ENCODE measurements at places on chromosomes 4 and X.

GRCh38 chrX:115966920-115967319 lies 203.6 kb upstream of the AGTR2 start:
- no peak for DNase-seq

DNA sequence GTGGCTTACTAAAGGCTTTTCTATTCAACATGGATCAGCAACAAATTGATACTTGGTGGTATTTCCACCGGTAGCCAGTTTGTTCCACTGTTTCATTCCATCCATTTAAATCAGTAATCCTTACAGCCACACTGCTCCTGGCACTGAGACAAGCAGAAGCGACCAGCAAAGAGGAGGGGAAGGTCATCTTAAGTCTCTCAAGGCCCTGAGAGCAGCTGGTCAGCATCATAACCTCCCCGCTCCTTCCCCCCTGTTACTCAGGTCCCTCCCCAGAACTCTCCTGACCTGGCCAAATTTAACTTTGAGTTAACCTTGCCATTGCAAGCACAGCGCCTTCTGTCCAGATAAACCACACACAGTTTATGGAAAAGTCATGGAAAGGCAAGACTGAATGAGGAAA lies 331.3 kb upstream of the KLF3 start:
- DNase-seq: no peak

GRCh38 chr4:15902746-15903145 lies 35.8 kb downstream of the FGFBP1 start:
- no peak for DNase-seq

GRCh38 chr4:120801137-120801758 lies 121.3 kb downstream of the PRDM5 start:
- no peak for DNase-seq

- DNase-seq: no peak
These were observed 21.9 kb downstream of the PIN4 start for GRCh38 chrX:72203421-72203820.

DNA sequence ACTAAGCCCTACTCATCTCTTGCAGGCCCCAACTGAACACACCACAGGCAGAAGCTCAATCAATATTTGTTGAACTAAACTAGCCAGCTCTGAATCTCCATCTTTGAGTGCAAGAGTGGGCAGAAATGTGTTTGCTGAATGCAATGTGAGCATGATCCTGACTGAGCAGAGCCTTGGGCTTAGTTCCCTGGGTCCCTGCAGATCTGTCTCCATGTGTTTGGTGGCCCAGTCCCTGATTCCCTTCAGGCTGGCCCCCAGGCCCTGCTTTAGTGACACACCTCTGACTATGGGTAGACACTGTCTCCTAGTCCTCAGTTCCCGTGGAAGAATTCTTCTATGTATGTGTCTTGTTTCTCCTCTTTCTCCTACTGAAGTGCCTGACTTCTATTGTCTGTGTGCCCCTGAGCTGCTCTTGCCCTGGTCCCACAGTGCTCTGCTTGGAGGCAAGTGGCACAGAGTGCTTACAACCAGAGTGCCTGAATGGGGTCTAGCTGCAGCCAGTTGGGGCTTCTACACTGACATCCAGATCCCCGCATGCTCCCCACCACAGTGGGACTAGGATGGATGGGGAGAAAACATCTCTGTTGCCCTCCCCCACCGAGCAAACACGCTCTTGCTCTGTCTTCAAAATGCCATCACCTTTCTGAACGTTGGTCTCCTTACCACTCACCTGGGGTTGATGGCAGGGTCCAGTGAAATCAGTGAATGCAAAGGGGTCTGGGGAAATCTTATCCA lies 9.3 kb downstream of the PJA1 start:
- DNase-seq: no peak

GRCh38 chrX:2767631-2768455 lies 16.0 kb downstream of the XG start:
- no peak for DNase-seq

DNA sequence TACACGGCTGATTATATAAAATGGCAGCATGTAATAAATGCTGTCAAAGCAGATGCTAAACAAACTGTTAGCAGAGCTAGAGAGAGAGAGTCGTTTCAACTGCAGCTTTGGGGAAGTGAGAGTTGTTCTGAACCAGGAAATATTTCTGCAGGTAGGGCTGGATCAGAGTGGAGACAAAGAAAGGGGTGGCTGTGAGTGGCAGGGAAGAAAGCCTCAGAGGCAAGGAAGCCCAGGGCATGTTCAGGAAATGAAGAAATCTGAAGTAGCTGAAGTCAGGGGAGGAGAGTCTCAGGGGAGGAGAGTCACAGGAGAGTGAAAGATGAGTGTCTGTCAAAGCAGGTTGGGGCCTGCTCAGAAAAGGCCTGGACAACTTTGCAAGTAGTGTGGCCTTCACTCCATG lies 48.4 kb upstream of the RPS6KA3 start:
- DNase-seq: no peak

GRCh38 chr4:8917868-8918783 lies 46.5 kb upstream of the HMX1 start:
- DNase-seq: peak; percentile 75

DNA sequence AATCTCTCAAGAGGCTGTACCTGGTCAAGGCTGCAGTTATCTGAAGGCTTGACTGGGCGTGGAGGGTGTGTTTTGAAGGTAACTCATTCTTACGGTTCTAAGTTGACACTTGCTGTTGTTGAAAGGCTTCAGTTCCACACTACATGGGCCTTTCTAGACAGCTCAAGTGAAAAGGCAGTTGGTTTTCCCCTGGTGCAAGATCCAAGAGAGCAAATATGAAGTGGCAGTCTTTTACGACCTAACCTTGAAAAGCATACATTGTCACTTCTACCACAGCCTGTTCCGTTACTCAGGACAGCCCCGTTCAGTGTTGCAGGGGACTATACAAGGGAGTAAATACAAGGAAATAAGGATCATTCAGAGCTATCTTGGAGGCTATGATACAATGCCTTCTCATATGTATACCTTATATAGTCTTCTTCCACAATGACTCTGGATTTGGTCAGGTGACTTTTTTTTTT lies 46.2 kb downstream of the PDS5A start:
- DNase-seq: peak; percentile 44

- DNase-seq: no peak
These were observed 394.4 kb upstream of the ADGRL3 start for GRCh38 chr4:60805500-60806313.

DNA sequence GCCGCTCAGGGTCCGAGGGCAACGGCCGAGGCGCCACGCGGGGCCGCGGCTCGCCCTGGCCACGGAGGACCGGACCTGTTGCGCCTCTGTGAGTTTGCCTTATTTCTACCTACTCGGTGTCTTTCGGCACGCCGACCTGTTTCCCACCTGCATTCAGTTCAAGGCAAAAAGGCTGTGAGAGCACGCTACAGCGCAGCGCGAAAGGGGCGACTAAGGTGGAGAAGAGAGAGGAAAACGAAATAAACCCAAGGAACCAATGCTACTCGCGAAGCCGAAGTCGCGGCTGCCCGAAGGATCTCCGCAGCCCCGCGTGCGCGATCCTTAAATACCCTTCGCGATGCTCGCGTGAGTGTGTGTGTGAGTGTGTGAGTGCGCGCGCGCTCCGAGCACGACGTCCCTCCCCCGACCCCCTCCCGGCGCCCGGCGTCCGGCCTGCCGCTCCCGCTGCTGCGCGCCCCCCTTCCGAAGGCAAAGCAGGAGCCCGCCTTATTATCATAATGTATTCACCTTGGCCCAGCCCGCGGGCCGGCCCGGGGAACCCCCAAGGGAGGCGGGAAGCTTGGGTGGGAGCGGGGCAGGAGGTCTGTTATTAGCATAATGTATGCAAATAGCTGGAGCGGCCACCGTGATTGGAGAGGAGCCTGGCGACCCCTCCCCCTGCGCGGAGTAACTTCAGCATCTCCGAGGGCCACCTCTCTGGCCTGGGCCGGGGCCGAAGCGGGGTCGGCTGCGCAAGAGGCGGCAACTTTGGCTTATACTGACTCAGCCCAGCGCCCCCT lies at the start of gene COL25A1:
Gene COL25A1 (minus strand): TSS at position 298 of the 779 bp plus-strand sequence.
- DNase-seq: peak; percentile 48

DNA sequence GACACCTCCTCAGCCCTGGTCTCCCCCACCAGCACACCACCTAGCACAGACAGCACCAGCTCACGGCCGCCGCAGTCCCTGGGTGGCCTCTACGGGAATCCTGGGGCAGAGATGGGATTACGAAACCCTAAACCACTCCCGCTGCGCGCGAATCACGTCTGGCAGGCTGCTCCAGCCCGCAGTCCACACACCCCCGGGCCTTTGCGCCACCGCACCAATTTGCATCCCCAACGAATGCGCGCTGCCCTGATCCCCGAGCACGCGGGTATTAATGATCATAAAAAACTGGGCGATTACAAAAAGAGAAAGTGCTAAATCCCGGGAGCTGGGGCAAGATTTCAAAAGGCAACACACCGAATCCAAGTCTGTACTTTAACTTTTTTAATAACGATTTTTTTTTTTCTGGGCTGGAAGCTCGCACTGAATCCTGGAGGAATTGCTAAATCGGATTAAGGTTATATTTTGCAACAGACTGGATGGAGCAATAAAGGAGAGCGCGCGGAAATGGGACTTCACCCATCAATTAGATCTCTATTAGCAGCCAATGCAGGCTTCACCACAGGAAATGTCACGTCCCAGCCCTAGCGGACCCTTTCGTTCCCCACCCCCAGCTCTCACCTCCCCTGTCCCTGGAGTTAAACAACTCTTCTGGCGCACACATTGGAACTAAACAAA lies 69.8 kb upstream of the TMEM33 start:
- DNase-seq: no peak

DNA sequence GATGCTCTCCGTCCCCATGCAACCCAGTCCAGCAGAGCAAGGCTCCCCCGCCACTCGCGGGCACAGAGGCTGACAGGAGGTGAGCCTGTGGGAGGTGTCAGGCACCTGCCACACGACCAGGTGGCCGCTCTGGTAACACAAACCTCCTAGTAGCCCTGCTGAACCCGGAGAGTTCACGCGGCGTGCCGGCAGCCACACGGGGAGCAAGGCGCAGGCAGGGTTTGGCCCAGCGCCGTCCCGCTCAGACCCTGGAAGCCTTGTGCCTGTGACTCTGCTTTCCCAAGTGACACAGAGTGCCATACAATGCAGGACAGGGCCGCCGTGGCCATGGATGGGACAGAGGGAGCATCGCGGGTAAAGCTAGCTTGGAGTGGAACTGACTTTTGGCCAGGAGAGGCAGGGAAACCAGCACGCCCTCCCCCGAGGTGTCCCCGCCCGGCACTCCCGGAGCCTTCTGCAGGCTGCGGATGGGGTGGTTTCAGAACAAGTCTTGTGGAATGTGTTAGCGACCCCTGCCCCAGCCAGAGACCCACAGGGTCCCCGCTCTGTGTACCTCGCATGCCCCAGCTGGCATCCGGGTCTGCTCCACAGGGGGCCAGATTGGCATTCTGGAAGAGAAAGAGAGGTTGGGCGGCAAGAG lies 44.7 kb upstream of the AFAP1 start:
- DNase-seq: no peak

GRCh38 chrX:74061879-74062278 lies 242.1 kb upstream of the ZCCHC13 start:
- no peak for DNase-seq

GRCh38 chr4:108425988-108426387 lies 194.4 kb upstream of the RPL34 start:
- DNase-seq: no peak

DNA sequence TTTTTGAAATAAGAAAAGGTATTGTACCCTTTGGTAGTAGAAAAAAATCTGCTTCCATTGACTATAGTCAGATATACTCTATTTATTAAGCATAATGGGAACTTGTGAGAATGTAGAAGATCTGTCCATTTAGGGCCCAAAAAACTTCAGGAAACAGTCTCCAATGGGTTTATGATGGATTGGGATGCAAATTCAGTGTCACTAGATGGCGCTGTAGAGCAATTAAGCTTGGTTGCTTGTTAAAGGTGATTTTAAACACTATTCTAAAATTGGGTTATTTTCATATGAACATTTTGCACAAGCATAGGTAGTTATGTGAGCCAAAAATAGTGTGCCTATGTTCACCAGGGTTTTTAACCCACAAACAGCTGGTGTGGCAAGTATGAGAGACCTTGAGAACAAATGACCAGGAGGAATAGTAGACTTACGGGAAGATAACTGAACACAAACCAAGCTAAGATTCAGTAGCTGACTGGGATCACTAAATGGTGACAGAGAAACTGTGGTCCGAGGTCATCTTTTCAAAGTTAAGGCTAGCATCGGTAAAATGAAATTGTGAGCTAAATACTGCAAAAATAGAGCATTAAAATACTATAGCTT lies 80.3 kb upstream of the LSM6 start:
- peak; percentile 12 for DNase-seq

- DNase-seq: no peak
These were observed 24.7 kb upstream of the FRYL start for GRCh38 chr4:48804584-48805301.

- DNase-seq: no peak
These were observed 439.7 kb upstream of the FRG1 start for GRCh38 chr4:189500970-189501369.

GRCh38 chr4:126027601-126028000 lies 712.8 kb downstream of the FAT4 start:
- no peak for DNase-seq

GRCh38 chrX:138031715-138032114 lies 465.8 kb downstream of the ZIC3 start:
- DNase-seq: no peak

GRCh38 chr4:131638781-131639180 lies 1510.3 kb upstream of the PCDH10 start:
- no peak for DNase-seq

DNA sequence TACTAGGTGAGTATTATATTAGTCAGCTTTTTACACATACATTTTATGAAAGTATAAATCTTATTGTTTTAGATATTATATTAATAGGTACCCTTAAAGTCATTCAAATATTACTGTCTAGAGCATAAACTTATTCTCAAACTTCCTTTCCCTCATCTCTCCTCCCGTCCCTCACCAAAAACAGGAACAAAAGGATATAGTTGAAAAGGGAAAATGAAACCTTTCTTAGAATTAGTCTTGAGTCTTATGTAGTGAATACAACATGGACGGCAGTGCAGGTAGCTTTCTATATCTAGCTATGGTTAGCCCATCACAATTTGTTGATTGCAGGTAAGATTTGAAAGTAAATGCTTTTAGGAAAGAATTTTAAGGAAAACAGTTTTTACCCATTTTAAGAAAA lies 65.6 kb downstream of the RBPJ start:
- DNase-seq: no peak

DNA sequence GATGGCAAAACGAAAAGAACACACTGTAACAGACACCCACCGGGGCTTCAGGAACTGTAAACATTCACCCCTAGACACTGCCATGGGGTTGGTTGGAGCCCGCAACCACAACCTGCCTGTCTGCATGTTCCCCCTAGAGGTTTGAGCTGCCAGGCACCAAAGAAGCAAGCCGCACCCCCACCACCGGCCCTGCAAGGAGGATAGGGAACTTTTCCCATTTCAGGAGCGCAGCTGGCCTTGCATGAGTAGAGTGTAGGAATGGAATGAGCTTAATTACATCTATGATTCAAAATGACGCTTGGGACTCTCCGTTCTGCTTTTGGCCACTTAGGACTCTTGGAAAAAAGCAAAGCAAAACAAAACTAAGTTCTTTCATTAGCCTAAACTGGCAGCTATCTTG lies 243.6 kb upstream of the CTSO start:
- no peak for DNase-seq

- DNase-seq: no peak
These were observed 97.8 kb downstream of the TMEM47 start for GRCh38 chrX:34559325-34559724.

GRCh38 chrX:149497626-149498025 lies 7.5 kb downstream of the IDS start:
- no peak for DNase-seq
